Suppressor macrophage treated with lipopolysaccharide for 4 hours (primary cell): ENCODE measurements at places on chromosomes 5 and 9.
A peak's percentile ranks its signal among the peaks of the same experiment; 100 is the strongest.

- no peak for DNase-seq
Observed at GRCh38 chr9:118455788-118456187, 751.6 kb downstream of the TLR4 start.

DNA sequence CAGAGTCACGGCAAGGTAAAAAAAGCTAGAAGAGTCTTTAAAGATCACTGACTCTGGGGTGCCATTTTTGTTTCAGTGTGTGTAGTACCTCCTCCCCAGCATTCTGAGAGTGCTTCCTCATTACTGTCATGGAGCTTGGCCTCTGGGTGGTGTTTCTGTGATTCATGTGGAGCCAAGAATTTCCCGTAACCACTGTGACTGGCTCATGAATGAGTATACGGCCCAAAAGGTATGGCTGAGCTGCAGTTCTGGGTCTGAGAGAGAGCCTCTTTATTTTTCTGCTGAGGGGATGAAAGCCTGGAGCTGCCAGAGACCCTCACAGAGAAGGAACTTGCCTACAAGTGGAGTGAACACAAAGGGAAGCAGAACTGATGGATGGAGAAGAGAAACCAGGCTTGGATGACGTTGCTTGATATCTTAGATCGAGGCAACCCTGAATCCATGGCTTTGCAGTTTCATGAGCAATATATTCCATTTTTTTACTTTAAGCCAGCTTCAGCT, 85.6 kb downstream of the PTTG1 start:
- DNase-seq: peak; percentile 89

- DNase-seq: no peak
Observed at GRCh38 chr5:122638581-122638980, 136.3 kb upstream of the SNX2 start.

- DNase-seq: peak; percentile 63
Observed at GRCh38 chr9:86287013-86287412, 4.7 kb upstream of the ISCA1 start.

- no peak for DNase-seq
Observed at GRCh38 chr5:55915783-55916182, 64.6 kb downstream of the IL31RA start.

DNA sequence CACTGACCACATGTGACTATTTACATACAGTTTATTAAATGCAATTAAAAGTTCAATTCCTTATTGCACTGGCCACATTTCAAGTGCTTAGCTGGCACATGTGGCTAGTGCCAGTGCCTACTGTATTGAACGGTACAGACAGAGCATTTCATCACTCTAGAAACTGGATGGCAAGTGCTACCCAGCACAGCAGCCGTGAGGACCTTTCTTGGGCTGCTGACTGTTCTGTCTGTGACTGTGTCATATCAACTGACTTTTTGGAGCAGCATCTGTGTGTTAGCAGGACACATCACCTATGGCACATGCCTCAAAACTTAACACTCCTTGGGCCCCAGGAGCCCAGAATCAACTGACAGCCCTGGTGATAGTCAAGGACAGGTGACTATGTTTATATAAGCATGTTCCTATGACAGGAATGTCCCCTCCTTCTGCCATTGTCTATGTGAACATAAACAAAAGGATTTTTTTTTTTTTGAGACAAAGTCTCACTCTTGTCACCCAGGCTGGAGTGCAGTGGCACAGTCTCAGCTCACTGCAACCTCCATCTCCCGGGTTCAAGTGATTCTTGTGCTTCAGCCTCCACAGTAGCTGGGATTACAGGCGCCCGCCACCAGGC, 8.9 kb downstream of the IRF1 start:
- no peak for DNase-seq

GRCh38 chr9:110427497-110428104, 89.9 kb upstream of the TXNDC8 start:
- peak; percentile 54 for DNase-seq

GRCh38 chr5:178249191-178249989, 16.8 kb upstream of the PHYKPL start:
- DNase-seq: no peak

DNA sequence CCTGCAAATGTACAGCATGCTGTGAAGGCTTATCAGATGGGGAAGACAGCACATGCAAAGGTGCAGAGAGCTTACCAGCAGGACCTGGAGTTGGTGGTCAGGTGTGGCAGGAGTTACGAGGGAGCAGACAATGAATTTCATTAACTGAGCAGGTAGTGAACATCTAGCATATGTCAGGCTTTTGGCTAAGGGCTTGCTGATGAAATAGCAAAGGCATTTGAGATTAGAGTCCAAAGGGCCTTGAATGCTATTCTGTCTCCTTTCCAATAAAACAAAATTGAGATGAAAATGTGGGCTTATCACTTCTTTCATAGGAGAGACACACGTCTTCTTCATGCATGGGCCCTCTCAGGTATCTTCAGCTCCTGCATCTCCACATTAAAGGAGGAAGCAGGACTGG, 36.6 kb upstream of the PPARGC1B start:
- no peak for DNase-seq

- DNase-seq: no peak
Observed at GRCh38 chr5:57716661-57717060, 234.1 kb upstream of the ACTBL2 start.

GRCh38 chr9:2489838-2490314, 131.7 kb upstream of the VLDLR start:
- DNase-seq: no peak

- peak; percentile 30 for DNase-seq
Observed at GRCh38 chr5:42760426-42760825, 3.8 kb downstream of the CCDC152 start.

DNA sequence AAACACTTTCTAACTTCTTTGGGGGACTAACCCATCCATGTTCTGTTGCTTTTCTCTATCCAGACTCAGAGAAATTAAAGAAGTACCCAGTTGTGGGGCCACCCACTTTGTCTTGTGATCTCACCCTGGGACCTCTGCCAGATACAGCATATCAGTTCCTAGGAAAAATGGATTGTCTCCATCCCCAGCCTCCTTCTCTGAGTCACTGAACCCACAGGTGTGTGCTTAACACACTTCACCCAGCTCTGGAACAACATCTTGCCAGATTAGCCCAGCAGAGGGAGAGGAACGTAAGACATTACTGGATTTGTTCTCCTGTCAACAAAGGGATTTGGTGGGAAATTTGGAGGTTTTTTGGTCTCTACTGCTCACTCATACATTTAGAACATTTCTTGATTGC, 19.2 kb downstream of the FAM240B start:
- no peak for DNase-seq

GRCh38 chr5:58776559-58776958, 193.7 kb downstream of the RAB3C start:
- DNase-seq: no peak

GRCh38 chr5:24855485-24855884, 210.7 kb upstream of the CDH10 start:
- no peak for DNase-seq

GRCh38 chr5:113600255-113600905, 86.9 kb downstream of the YTHDC2 start:
- DNase-seq: no peak

DNA sequence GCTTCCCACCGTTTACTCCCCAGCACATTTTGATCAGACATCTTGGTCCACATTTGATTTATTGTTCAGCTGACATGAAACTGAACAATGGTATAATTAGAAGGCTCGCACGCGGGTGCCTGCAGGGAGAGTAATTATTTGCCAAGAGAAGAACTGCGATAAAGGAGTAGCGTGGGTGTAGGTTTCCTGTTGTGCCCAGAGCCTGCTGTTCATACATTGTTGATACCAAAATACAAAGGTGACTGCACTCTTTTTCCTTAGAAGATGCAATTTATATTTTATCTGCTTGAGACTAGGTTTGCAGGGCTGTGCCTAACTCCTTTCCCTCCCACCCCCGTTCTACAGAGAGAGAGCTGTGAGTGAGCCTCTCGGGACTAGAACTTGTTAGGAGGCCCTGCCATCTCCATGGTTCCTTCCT, 241.8 kb upstream of the MSX2 start:
- no peak for DNase-seq

- peak; percentile 68 for DNase-seq
Observed at GRCh38 chr5:76855961-76856360, 6.1 kb downstream of the S100Z start.

DNA sequence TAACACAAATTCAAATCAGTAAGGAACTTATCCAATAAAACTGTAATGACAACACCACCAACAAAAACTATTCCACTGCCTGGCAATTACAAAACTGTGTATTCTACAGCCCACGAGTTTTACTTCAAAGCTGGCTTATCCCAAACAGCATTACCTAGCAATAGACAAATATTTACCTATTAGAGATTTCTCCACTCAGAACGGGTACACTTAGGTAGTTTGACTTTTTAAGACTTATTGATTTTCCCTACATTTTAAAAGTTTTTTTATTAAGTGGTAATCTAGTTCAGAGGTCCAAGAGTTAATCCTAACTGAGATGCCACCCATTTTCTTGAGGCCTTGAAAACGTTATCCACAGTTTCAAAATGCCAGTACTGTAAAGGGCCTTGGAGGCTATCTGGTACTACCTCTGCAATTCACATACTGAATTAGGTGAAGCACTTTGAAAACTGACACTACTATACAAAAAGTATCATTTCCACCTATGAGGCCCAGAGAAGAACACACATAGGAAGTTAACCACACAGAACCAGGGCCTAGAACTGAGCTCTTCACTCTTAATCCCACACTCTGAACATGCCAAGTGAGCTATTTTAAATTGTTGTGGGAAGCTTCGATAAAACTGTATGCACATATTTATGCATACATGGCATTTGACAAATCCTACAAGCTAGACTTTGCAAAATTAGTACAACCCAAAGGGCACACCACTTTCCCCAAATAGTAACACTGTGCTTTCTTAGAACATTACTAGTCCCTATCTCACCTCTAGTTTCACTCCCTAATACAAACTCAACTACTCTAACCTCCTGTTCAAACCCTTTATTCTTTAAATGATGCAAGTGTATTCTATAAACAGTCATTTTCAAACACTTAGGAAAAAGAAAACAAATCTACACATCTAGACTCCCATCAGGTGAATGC, 2.1 kb downstream of the NADK2 start:
- DNase-seq: no peak

DNA sequence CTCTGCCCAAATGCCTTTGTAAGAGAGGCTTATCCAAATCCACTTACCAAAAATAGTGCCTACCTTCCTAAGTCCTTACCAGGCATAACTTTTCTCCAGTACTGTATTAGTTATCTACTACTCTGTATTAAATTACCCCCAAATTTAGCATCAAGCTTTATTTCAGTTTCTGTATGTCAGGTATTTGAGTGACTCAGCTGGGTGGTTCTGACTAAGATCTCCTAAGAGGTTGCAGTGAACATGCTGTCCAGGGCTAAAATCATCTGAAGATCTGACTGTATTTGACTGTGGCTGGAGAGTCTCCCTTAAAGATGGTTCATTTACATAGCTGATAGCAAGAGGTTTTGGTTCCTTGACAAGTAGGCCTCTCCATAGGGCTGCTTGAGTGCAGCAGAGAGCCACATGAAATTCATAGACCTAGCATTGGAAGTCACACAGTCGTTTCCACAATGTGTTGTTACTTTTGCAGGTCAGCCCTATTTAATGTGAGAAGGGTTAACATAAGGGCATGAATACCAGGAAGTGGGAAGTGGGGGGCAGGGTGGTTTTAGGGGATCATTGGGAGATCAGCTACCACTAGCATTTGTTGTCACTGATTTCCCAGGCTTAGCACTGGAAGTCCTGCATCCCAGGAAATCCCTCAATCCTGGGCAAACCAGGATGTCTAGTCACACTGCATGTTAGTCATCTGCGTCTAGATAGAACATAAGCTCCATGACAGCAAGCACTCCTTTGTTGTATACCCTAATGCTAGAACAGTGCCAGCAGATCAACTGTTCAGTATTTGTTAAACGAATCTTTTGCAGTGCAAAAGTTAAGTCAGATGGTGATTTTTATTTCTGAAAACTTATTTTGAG, 2.0 kb upstream of the ZNF622 start:
- peak; percentile 44 for DNase-seq

DNA sequence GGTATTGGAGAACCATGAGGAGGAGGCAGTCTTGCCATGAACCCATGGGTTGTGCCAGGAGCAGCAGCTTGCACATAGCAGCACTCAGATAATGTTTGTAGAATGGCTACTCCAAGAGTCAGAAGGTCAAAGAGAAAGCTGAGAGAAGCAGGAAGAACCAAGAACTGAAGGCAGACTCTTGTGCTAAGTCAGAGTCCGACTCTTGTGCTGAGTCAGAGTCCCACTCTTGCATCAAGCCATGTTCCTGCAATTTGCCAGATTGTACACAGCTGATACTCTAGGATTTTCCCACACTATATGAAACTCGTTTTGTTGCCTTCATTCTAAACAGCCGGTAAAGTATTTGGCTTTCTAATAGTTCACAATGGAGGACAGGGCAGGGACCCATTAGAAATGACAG, 26.2 kb upstream of the HSPA9 start:
- peak; percentile 87 for DNase-seq

DNA sequence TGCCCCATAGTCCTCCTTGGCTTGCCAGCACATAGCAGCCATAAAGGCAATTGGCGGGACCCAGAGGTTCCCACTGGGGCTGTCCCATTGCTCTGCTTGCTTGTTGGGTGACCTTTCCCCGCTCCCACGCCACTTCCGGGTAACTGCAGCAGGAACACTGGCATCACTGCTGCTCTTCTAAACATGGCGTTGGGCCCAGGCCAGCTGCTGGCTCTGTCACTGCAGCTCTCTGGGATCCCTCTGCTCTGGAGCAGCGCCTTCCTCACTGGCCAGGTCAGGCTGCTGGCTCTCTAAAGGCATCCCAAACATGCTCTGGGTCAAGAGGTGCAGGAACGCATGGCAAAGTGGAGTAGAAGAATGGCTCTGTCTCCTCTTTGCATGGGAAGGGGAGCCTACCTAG, 92.9 kb downstream of the DRD1 start:
- no peak for DNase-seq

DNA sequence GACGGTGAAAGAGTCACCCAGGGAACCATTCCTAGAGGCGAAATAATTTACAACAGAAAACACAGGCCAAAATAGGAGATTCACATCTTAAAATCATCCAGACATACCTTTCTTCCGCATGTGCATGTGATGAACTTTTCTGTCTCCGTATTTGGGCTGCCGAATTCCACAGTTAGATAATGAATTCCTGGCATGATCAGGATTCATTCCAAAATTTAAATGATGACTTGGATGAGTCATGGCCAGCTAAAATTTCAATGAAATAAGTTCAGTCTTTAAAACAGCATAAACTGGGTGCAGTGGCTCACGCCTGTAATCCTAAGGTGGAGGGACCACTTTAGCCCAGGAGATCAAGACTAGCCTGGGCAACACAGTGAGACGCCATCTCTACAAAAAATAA, 82.7 kb downstream of the DROSHA start:
- DNase-seq: no peak

DNA sequence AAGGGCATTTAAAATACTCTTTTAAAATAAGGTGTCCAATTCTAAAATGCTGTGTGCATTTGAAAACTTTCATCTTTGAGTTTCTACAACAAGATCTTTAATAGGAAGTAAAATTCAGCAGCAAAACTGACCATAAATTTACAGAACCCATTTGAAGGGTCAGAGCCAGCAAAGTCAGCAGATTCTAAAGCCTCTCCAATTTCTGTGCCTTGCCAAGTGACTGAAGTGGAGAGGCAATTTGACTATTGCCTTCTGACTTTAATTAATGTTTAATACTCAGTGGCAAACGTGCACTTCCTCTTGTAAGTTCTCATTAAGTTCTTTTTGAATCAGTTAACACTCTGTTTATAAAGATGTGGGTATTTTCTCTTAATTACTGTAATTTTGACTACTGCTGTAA, 155.2 kb downstream of the BAAT start:
- DNase-seq: no peak

- DNase-seq: peak; percentile 23
Observed at GRCh38 chr9:36862206-36863145, 171.6 kb downstream of the PAX5 start.

- DNase-seq: no peak
Observed at GRCh38 chr9:40925149-40925548, 203.3 kb downstream of the FOXD4L6 start.
